ENCODE measurements at places on chromosomes 11 and 22.

DNA sequence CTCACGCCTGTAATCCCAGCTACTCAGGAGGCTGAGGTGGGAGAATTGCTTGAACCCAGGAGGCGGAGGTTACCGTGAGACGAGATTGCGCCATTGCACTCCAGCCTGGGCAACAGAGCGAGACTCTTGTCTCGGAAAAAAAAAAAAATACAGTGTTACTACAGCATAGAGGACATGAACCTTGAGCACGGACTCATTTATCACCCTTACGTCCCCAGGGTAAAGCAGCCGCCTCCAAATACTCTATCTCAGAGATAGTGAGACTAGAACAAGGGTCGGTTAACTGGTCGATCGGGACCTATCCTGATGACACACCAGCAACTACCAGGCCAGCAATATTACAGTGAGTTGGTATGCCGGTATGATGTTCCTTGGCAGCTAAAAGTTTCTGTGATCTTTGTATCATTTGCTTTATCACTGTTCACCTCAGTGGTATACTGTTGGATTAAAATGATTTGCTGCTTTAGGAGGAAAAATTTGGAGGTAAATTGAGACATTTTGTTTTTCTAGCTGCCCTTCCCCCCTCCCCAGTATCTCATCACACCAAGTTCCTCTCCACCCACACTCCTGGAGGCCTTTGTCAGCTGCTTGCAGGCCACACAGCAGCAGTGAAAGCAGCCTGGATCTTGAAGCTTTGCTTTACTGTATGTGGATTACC is 7.0 kb upstream of the SIDT2 start:
- peak; percentile 44 for DNase-seq

DNA sequence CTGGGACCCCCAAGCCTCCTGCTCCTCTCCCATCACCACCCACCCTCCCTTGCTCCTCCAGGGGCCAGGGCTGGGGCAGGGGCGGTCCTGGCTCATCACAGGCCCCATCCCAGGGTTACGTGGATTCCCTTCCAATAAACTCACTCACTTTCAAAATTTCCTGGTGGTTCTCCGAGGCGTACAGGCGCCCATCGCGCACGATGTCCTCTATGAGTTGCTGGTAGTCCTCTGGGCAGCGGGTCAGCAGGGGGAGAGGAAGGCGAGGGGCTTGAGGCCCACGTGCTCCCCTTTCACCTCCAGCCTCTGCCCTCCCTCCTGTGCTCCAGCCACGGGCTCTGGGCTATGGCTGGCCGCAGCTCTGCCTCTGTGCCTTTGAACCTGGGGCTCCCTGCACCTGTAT is 20.5 kb upstream of the TTLL12 start:
- DNase-seq: no peak

- DNase-seq: no peak
Measured at GRCh38 chr22:49350441-49351121, 477.1 kb downstream of the BRD1 start.

- DNase-seq: no peak
Measured at GRCh38 chr11:40010011-40010410, 1449.4 kb downstream of the LRRC4C start.

DNA sequence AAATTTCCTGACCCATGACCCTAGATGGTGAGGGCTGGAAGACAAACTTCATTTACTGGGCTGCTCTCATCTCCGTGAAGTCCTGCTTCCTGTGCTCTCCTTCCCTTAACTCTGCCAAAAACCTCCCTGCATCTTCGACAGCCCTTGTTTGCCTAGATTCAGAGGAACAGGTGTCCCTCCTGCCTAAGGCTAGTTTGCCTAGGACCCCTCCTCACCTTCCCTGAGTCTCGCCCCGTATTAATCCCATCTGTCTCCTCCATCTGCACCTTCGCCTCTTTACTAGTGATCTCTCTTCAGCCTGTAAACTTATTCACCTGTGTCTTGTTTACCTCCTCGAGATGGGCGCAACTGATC is 33.1 kb downstream of the EIF3F start:
- no peak for DNase-seq

DNA sequence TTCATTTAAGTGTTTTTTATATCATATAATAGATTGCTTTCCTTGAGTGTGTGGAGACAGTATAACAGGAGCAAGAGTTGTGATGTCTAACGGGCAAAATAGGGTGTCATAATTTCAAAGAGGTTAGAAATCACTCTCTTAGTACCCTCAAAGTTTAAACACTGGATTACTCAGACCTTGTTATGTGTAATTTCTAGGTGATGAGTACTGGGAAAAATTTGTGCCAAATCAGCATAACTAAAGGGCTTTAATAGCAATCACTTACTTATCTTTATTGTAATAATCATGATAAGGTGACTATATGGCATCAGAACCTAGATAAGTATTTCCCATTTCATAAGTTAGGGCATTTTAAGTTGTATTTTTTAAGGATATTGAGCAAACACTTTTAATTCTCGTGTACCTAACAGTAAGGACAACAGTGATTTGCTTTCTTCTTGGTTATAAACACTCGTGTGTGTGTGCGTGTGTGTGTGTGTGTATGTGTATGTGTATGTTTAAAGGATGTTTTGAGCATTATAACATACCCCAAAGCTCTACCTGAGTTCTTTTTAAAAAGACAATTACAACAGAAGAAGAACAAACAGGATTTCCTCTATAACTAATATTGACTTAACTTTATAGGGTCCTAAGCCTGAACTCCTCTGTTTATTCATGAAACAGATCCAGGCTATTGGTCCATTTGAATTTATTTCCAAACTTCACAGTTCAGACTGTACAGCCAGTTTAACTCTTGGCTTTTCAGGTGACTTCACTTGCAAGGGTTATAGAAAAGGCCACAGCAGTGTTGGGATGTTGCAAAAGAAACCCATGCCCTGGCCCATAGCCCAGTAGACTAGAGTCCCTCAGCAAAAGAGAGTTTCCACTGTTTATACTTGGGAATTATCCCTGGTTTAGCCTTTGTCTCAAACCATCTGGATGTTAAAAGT is 23.7 kb upstream of the PDE3B start:
- DNase-seq: peak; percentile 13

- no peak for DNase-seq
Measured at GRCh38 chr11:111500481-111500880, 11.7 kb downstream of the BTG4 start.

DNA sequence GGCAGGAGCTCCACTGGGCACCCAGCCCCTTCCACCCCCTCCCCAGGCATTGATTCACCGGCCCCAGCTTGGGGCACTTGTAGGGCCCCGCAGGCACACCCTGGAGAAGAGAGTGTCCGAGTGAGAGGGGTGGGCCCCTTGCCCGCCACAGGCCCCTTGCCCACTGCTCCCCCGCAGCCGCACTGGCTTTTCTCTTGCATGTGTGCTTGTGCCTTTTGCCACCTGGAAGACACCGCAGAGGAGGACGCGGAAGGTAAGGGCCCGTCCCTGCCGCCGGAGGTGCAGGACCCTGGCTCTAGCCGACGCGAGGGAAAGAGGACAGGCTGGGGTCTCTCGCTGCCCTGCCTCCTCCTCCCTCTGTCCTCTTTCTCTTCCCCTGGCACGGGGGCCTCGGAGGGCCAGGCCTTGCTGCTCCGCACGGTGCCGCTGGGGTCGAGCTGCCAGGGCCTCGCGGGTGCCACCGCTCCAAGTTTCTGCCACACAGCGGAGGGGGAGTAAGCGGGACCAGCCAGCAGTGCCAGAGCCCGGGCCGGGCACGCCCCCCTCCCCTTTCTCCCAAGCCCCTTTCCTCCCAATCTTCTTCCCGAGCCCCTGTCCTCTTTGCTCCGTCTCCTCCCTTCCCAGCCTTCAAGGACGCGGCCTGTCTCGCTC is 9.5 kb downstream of the TNNT3 start:
- DNase-seq: no peak

- DNase-seq: peak; percentile 79
Measured at GRCh38 chr22:28051787-28052356, 132.8 kb upstream of the PITPNB start.

DNA sequence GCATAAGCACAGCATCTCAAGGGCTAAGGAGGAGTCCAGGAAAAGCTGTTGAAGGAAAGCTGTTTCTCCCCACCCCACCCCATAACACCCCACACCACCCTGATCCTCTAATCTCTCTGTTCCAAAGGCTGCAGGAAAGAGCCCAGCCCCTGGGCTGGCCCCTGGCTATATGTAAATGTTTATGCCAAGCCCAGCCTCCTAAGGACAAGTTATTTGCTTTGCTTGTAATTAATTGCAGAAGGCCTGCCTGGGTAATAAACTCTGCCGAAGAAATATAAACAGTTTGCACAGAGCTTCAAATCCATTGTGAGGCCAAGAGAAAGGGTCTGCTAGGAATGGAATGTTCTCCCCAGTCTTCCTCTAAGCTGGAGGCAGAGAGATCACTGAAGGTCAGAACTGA is 21.2 kb downstream of the ARRB1 start:
- no peak for DNase-seq

DNA sequence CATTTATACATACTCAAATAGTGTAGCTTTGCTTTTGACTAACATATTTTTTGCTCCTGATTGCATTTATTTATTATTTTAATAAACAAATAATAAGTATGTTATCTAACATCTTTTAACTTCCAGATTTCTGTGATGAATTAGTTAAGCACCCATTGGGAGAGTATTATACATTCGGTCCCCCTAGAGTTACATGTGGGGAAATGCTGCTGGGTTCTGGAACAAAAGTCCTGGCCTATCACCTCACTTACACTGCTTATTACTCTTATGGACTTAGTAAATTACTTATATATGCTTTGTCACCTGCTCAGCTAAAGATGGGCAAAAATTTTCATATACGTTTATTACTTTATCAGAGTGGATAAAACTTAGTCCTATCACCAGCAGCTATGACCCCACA is 1163.0 kb downstream of the FAM181B start:
- DNase-seq: no peak

DNA sequence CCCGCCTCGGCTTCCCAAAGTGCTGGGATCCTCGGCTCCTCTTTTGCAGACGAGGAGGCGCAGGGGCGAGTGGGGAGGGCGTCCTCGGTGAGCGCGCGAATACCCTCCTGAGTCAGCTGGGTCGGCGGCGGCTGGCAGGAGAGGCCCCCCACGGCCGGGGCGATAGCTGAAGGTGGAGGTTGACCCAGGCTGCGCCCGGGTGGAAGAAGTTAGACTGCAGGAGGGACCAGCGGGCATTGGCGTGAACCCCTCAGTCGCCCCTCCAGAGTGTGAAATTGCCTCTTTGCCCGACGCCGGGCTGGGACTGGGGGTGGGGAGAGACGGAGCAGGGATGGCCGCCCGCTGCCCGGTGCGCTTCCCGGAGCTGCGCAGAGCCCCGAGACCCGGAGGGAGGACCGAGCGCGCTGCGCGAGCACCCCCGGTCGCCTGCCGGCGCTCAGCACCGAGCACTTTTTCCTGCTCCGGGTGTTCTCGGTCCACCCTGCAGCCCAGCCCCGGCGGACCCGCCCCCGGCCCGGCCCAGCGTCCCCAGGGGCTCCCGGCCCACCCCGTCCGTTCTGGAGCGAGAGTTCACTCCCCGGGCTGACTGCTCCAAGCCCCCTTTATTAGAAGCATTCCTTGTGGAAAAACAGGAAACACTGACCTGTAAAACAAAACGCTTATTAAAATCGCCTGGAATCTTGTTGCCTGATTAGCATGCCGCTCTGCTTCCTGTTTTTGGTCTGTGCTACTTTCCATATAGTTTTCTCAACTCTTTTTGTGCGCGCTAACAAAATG is 13.7 kb upstream of the CPT1A start:
- peak; percentile 63 for DNase-seq

- DNase-seq: no peak
Measured at GRCh38 chr11:25961539-25961938, 370.4 kb upstream of the ANO3 start.

DNA sequence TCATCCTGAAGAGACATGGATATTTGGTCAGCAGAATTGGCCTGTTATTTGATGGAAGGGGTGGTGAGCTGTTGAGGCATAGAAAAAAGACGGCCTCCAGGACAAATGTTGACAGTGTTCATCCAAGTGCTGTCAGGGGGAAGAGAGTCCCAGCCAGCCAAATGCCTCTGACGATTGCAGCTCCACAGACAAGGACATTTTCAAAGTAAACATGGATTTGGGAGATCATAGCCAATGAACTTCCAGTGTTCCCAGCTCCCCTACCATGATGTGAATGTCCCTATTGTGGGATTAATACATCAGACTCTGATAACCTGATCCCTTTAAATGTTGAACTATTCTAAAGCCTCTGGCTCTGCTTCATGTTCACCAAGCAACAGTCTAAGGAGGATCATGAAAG is 31.2 kb upstream of the PSMA1 start:
- no peak for DNase-seq

DNA sequence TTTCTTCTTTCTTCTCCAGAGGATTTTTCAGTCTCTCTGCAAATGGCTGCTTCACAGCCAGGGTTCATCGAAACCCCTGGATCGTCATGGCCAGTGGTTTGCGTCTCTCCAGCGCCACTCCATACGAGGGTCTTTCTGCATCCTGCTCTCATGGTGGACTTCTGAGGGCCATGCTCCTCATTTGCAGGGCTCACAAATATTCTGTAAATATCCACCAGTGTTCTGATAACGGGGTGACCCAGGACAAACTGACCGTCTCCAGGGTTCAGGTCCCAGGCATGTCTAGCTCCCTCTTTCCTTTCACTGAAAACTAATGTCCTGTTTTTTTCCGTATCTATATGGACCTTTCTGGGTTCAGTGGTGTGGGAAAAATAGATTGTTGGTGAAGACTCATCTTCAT is 15.7 kb upstream of the VPREB1 start:
- no peak for DNase-seq

- DNase-seq: no peak
Measured at GRCh38 chr11:60064111-60064510, 7.6 kb downstream of the MS4A3 start.

- peak; percentile 92 for DNase-seq
Measured at GRCh38 chr11:65429724-65430405, 7.3 kb downstream of the NEAT1 start.
